NCI-H510A (cell line): ENCODE measurements at places on chromosomes 12 and 14.

DNA sequence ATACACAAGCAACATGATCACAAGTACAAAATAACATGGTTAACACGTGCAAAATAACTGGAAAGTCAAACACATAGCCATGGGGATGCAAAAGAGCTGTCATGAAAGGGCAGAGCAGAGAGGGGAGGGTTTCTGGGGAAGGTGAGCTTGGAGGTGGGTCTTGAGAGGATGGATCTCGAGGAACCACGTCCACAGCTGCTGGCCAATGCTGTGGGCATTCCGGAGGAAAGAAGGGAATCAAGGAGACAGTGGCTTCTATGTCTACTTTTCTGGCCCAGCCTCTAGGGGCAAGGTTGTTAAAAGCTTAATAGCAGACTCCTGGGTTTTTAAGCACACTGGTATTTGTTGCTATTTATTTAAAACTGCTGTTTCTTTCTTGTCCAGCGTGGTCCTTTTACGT is 8.4 kb upstream of the MYH7 start:
- no peak for DNase-seq

DNA sequence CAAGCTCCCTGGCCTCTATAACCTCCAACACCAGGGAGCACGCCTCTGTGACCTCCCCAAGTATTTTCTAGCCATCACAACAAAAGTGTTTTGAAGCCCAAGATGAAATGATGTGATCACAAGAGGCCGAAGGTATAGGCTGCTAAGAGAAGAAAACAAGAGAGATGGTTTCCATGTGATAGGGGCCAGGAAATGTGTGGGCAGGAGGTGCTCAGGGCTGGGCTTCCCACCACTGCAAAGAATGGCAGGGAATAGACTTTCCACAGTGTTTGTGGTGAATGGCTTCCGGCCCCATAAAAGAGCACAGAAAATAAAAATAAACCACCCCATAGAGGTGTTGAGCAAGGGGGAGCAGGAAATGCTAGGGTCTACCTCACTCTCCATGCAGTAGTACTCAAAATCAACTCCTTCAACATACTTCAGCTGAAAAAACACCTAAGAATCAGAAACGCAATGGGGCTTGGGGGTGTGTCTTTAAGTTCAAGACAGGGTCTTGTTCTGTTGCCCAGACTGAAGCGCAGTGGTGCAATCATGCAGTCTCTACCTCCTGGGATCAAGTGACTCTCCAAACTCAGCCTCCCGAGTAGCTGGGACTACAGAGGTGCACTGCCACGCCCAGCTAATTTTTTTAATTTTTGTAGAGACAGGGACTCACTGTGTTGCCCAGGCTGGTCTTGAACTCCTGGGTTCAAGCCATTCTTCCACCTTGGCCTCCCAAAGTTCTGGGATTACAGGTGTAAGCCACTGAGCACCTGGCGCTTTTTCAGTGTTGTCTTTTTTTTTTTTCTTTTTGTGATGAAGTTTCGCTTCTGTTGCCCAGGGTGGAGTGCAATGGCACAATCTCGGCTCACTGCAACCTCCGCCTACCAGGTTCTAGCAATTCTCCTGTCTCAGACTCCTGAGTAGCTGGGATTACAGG is 27.1 kb downstream of the DAD1 start:
- DNase-seq = no peak

- DNase-seq = no peak
These were observed 90.9 kb downstream of the GPR65 start for GRCh38 chr14:88095791-88096190.

DNA sequence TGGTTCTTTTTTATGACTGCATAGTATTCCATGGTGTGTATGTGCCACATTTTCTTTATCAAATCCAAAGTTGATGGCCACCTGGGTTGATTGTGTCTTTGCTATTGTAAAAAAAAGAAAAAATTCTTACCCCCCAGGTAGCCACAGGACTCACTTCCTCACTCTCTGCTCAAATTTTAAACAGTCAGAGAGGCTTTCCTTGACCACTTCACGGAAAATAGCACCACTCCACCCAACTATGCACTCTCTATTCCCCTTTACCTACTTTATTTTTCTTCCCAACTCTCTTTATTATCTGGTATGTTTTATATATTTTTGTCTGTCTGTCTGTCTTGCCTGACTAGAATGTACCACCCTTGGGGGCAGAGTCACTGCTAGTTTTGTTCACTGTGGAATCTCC is 205.3 kb downstream of the BTG1 start:
- DNase-seq = no peak

DNA sequence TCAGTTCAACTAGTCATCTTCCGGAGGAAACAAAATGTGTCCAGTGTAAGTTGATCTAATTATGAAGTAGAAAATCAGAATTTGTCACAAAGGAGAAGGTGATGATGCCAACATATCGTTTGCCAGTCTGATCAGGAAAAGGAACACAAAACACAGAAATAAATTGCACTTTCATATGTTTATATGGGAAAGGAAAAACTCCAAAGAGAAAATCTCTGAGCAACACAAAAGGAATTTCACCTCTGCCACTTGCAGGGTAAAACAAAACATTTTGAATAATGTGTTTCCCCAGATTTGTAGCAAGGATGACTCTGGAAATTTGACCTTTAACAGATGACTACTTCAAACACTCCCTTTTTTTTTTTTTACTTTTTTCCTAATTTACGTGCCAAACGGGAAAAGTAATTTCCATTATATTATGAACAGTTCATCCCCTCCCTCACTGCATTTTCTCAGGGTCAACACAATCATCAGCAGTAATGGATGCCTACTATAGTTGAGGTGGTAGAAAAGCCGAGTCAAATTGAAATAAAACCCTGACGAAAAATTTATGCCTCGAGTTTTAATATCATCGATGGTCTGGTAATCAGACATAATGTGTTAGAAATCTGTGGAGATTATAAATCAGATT is 25.6 kb downstream of the MGAT4C start:
- DNase-seq = no peak

GRCh38 chr12:132144810-132145168 is 532 bp downstream of the NOC4L start:
- no peak for DNase-seq

DNA sequence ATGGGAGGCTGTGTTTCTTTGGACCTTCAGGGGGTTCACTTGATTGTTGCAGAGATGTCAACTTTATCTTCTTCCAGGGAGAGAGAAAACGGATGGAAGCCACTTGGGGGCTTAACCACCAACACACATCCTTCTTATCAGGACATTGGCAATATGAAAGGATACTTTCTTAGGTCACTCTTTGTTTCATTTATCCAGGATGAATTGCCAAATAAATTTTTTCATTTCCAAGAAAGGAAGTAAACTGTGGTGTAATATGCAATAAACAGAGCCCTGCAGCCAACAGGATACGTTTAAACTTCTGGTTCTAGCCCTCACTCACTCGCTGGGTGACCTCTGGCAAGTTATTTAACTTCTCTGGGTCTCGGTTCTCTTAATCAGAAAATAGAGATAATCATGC is 77.8 kb downstream of the CCDC60 start:
- DNase-seq = no peak

- no peak for DNase-seq
These were observed 250.3 kb downstream of the SPTSSA start for GRCh38 chr14:34211732-34212131.

- DNase-seq = no peak
These were observed 10.5 kb upstream of the TMED2 start for GRCh38 chr12:123573870-123574269.

DNA sequence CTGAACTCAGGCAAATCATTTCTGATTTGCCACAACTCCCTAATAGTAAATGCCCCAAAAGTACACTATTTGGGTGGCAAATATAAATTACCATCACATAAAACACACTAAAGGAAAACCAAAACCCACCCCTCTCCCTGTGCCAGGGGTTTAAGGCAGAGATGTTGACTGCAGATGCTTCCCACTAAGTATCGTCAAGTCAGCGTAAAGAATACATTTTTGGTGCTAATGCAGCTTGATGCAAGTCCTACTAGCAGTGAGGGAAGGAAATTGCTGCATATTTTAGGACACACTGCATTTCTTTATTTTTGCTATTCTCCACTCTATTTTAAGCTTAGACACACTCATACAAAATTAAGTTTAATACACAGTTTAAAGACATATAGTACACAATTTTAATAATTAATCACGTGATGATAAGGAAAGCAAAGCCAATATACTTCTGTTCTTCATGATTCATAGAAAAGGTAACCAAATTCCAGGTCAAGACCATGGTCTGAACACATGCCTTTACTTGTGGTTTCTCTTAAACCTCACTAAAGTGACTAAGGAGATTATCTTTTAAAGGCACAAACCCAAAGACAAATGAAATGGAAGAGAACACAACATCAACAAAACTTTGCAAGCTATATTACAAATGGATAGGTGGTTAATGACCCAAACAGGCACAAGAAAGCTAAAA is 162.2 kb downstream of the STXBP6 start:
- DNase-seq = no peak

DNA sequence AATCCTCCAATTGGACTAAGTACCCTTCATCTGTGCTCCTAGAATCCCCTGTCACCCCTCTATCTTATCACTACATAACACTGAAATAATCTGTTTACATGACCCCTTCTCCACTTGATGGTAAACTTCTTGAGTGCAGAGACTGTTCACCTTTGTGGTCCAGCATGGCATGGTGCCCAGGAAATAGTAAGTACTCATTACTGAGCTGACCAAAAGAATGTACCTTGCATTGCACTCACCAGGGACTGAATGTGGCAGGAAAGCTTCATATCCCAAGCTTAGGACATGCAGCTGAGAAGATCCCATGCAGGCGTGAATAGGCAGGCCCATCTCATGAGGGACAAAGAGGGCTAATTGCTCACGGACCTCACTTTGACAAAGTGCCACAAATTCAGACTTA is 1.4 kb upstream of the GARIN2 start:
- no peak for DNase-seq

DNA sequence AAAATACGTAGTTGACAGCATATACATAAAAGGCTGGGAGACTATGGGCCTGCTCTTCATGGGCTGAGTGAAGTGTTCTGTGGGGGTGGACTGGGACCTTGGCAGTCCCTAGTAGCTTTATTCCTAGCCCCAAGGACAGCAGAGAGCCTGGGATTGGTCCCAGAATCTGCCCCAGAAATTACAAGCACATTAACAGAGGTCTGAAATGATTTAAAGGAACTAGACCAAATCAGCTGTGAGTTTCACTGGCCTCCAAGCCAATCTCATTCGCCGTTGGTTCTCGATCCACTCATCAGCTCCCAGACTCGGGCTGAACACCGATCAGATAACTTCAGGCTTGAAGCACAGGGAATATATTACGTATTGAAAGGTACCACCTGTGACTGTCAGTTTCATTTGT is 77.0 kb upstream of the PSMC1 start:
- no peak for DNase-seq

DNA sequence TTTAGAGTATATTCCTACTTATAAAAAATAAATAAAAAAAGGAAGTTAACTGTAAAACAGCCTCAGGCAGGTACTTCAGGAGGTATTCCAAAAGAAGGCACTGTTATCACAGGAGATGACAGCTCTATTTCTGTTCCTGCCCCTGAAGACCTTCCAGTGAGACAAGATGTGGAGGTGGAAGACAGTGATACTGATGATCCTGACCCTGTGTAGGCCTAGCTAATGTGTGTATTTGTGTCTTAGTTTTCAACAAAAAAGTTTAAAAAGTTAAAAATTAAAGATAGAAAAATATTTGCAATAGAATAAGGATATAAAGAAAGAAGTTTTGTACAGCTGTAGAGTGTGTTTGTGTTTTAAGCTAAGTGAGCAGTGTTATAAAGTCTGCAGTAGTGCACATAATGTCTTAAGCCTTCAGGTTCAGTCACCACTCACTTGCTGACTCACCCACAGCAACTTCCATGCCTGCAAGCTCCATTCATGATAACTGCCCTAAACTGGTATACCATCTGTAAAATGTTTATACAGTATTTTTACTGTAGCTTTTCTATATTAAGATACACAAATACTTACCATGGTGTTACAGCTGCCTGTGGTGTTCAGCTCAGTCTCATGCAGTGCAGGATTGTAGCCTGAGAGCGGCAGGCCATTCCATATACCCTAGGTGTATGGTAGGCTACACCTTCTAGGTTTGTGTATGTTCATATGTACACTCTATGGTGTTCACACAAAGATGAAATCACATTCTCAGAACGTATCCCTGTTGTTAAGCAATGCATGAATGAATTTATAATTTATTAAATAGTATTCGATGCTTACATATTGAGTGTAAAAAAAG is 121.1 kb downstream of the ANO6 start:
- no peak for DNase-seq

DNA sequence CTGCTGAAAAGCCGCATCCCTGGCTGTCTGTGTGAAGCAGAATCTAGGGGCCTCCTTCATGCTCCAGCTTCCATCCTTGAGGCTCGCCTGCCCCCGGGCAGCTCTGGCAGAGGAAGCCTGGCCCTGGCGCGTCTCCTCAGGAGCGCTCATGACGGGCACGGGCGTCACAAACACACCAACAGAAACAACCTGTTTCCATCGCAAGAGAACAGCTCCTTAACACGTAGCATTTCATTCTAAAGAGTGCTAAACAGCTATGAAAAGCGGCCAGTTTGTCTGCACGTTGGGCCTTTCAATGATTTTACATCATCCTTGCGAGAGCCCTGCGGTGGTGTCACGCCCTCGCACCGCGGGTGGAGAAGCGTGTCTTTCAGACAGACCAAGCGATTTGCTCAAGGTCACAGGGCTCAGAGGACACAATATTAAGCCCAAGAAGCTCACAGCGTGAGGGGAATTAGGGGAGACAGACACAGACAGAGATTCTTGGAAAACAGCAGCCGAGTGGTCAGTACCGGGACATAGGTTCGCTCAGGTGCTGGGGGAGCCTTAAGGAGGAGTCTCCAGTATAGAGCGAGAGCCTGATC is 4.9 kb downstream of the ADGRD1 start:
- no peak for DNase-seq

DNA sequence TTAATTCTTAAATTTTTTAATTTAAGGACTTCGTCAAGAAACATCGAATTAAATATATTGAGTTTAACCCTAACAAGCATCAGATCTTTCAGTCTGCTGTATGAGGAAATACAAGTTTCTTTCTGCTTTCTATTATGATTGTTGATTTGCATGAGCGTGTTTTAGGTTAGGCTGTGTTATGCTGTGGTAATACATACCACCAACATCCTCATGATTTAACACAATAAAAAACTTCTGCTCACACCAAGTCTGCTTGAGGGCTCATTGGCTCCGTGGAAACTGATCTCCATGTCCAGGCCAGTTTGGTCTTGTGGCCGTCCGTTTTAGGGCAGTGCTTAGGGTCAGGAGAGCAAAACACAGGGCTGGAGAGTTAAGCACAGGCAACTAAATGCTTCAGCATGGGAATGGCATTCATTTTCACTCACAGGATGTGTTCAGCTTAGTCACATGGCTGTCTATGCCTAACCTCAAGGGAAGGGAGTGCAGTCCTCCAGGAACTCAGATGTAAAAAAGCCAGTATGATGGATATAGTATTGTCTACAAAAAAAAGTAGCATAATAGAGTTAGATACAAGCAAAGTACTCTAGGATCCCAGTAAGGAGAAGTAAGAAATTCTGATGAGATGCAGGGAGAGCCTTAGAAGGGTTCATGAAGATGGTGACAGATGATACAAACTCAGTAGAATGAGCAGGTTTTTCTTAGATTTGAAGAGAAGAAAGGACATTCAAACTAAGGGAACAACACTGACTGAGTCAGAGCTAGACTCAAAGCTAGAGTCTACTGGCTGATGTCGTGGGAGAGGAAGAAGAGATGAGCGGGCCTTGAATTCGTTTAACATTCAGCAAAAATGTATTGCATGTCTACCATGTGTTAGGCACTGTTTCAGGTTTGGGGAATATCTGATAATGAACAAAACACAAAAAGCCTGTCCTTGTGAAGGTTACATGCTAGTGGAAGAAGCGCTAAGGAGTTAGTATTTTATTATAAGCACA is 16.3 kb downstream of the MARK3 start:
- DNase-seq = no peak
